ENCODE measurements at places on chromosomes 1 and 21.
A peak's percentile ranks its signal among the peaks of the same experiment; 100 is the strongest.

- DNase-seq = no peak
These were observed 82.2 kb upstream of the SLFNL1 start for GRCh38 chr1:41103766-41104165.

DNA sequence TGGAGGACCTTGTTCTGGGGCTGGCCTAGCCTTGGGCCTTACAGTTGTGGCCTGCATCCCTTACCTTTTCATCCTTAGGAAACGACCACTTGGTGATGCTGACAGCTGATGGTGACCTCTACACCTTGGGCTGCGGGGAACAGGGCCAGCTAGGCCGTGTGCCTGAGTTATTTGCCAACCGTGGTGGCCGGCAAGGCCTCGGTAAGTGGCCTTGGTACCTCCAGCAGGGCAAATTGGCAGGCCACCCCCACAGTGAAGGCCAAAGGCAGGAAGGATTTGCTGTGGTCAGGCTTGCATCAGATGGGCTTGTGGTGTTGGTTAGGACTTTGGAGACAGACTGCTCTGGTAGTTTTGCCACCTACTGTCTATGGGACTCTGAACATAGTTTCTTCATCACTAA is 17.7 kb upstream of the TRNAU1AP start:
- no peak for DNase-seq

- no peak for DNase-seq
These were observed 67.3 kb downstream of the TGFBR3 start for GRCh38 chr1:91818713-91818975.

DNA sequence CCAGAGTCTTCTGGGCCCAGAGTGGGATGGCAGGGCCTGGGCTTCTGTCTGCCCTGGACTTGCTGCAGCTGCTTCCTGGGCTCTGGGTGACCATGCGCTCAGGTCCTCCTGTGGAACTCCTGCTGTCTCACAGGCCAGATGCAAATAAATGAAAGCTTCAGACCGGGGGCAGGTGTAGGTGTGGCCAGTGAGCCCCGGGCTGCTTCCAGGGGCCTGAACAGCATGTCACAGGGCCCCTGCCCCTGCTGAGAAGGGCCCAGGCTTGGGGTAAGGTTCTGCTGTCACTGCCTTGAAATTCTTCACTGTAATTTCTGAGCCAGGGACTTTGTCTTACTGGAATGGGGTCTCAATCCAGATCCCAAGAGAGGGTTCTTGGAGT is 2.5 kb upstream of the PKNOX1 start:
- DNase-seq = no peak

GRCh38 chr1:221644663-221645258 is 97.1 kb downstream of the DUSP10 start:
- no peak for DNase-seq

GRCh38 chr21:37159053-37159776 is 86.2 kb downstream of the TTC3 start:
- no peak for DNase-seq

GRCh38 chr1:89363196-89363595 is 663 bp upstream of the GBP6 start:
- DNase-seq = no peak

- no peak for DNase-seq
These were observed 107.5 kb downstream of the SLC44A5 start for GRCh38 chr1:75503221-75503974.

- DNase-seq = no peak
These were observed 18.4 kb downstream of the ERI3 start for GRCh38 chr1:44336668-44337067.

DNA sequence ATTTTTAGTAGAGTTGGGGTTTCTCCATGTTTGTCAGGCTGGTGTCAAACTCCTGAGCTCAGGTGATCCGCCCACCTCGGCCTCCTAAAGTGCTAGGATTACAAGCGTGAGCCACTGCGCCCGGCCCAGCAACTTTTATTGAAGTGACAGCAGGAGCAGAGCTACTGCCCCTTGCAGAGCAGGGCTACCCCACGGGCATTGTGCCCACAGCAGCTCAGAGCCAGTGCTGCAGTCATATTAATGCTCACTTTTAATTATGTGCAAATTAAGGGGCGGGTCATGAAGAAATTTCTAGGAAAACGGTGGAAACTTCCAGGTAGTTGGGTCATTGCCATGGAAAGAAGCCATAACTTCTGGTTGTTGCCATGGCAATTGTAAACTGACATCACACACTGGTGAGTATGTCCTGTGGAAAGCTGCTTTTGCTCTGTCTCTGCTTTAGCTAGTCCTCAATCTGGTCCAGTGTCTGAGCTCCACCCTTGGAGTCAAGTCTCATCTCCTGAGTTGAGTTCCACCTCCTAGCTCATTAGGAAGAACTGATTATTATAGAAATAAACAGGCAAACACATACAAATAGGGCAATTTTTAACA is 127.3 kb upstream of the ADGRL4 start:
- DNase-seq = no peak

GRCh38 chr1:7386226-7387052 is 384.7 kb upstream of the VAMP3 start:
- DNase-seq = peak; percentile 66

DNA sequence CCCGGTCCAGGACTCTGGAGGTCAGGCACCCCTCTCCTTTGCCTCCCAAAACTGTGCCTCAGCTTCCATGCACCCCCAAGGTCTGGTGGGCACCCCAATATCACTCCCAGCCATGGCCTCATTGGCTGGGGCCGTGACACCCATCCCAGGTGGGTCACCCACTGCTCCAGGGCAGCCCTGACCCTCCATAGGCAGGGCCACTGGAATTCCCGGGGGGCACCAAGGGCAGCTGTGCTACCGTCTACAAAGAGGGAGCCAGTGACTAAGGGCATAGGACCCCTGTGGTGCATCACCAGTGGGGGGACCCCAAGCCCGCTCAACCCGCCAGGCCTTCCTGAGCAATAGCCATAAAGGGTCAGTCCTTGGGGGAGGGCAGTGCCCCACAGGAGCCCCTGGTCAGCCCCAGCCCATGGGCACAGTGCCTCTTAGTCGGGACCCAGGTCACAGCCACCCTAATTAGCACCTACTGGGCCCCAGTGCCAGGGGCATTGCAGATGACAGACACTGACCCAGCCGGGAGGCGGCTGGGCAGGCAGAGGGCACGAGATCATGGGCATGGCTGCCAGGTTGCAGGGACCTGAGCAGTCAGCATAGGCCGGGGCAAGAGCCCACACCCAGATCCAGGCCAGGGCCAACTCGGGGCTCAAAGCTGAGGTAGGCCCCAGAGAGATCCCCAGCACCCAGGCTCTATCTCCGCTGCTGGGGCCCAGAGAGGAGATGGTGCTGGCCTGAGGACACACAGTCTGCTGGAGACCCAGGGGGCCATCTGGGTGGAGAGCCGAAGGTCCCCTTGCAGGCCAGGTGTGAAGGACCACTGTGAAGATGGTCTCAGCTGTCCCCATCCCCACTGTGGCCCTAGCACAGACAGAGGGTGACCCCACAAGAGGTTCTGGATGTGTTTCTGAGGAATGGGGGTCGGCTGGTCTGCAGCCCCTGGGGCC is 19.0 kb upstream of the ARF1 start:
- DNase-seq = no peak

DNA sequence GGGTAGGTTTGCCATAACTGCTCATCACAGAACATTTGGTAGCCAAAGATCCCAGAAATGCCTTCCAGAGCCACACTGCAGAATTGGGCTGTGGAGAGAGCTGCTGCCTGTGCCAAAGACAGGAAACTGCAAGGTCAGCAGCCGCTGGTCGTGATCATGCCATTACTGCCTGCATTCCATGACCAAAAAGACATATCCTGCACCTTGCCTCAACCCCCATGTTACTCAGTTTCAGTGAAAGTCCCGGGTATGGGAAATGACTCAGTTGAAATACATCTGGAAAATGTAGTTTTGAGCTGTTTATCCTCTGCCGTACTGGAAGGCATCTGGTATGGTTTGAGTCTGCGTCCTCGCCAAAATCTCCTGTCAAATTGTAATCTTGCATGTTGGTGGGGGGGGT is 161.7 kb downstream of the FCRL5 start:
- DNase-seq = no peak

DNA sequence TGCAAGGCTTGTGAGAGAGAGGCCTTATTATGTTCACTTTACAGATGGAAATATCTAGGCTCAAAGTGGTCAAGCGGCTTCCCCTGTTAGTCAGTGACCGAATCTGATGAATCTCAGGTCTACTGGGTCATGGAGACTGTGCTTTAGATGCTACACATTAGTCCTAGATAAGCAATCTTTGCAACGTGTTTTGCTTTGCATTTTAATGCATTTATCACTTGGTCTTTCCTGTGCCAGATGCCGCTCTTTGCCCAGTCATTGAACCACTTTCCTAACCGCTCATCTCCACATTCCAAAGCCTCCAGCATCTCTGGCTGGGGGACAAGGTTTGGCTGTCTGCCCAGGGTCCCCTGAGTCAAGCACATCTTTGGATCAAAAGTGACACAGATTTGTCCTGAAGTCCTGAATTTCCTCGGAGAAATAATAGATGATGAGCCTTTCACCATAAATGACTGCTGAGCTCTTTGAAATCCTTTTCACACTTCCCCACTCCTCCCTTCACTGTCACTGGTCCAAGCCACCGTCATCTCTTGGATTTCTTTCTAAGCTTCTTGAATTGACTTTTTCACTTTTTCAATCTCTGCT is 96.0 kb upstream of the USP24 start:
- no peak for DNase-seq
